Right renal cortex interstitium (tissue), 3 donors: ENCODE measurements at places on chromosomes 7 and 10. TPM values are rescaled to one million over a fixed set of nuclear protein-coding genes. Genes with fewer than 3 reads are reported as not detected.

DNA sequence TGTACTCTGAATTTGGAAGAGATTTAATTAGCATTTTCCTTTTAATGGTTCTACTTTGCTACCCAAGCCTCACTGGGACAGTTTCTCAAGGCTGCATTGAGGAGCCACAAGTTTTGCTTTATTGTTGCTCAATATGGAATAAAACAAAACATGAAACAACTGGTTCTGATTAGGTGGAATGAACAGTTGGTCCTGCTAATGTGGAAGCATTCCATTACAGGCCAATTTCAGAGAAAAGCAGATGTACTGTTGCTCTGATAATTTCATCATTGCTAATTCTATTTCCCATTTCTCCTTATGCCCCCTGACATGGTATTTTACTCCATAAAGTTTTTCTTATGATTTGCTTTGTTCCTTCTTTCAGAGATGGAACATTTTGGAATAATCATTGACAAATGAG is 66.0 kb upstream of the PAPSS2 start:
- DNase-seq, result no peak

GRCh38 chr7:120780938-120781337 is 77.0 kb downstream of the TSPAN12 start:
- no peak for DNase-seq

DNA sequence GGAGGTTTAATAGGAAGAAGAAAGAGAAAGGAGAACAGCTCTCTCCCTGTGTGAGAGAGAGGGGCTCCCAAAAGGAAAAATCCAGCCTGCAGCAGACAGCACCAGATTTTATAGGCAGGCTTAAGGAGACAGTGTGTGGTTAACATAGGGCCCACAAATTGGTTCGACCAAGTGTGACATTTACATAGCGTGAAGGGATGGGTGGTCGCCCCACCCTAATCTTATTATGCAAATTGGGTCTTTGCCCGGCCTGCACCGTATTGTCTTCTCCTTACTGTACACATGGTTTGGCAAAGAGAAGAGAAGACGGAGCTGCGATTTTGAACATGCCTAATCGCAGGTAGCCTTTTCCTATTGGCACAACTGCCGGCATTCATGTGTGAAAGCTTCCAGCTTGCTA is 756.3 kb downstream of the NXPH1 start:
- no peak for DNase-seq

GRCh38 chr10:116272440-116273283 is at the start of gene GFRA1:
GFRA1 (minus strand) TSS chr10:116273206; CDS start chr10:116272029, 1,177 bp downstream.
- DNase-seq, result no peak

DGKI gene
- 1.8 TPM for polyA plus RNA-seq

SGCE gene
- polyA plus RNA-seq, result 101 TPM

SCD gene
- polyA plus RNA-seq, result 46.6 TPM

HKDC1 gene
- 15.4 TPM for polyA plus RNA-seq

GAD2 gene
- polyA plus RNA-seq, result 1.2 TPM
